ENCODE measurements at places on chromosomes 1 and 21.

DNA sequence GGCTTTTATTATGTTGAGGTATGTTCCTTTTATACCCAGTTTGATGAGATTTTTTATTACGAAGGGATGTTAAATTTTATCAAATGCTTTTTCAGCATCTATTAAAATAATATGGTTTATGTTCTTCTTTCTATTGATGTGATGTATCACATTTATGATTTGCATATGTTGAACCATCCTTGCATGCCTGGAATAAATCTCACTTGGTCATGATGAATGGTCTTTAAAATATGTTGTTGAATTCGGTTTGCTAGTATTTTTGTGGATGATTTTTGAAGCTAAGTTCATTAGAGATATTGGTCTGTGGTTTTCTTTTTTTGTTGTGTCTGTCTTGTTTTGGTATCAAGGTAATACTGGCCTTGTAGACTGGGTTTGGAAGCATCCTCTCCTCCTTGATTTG lies 14.1 kb downstream of the GPR88 start:
- DNase-seq, result no peak

DNA sequence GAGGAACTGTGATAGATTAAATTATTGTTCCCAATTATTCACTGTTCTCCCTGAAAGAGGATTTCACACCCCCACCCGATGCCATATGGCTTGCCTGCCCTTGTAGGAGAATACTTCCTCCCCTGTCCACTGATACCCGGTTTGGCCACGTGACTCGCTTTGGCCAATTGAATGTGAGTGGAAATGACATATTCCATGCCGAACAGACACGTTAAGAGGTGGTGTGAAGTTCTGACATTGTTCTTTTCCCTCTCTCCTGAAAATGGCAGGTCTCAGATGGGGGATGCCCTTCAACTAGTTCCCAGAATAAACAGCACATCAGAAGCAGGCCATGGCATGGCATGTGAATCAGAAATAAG lies 5.3 kb downstream of the STUM start:
- DNase-seq, result no peak

DNA sequence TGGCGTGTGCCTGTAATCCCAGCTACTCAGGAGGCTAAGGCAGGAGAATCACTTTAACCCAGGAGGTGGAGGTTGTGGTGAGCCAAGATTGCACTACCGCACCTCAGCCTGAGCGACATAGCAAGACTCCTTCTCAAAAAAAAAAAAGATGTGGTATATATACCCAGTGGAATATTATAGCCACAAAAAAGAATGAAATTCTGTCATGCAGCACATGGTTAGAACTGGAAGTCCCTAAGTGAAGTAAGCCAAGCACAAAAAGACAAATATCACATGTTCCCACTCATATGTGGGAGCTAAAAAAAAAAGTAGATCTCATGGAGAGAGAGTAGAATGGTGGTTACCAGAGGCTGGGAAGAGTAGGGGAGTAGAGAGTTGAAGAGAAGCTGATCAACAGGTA lies 18.7 kb downstream of the PSMB4 start:
- DNase-seq, result no peak

DNA sequence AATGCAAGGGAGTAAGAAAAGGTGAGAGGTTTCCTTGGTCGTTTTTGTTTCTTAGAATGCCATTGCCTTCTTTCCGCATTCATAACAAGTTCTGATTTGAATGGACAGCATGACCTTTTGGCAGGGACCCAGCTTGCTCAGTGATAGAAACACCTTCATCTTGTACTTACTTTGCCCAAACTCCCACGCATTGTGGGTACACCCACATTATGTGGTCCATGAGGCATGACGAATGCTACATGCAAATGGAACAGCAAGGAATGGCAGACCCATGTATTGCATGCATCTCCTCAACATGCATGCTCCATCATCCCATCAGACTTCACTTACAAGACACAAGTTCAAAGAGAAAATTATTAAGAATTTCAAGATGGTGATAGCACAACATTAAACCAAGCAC lies 102.8 kb downstream of the CDC7 start:
- DNase-seq, result no peak

All from NCI-H345 (cell line).